Fibroblast of skin of right quadriceps (primary cell): ENCODE measurements at places on chromosomes 1 and 21.

GRCh38 chr1:241631674-241632073, 8.5 kb downstream of the CHML start:
- DNase-seq = no peak

DNA sequence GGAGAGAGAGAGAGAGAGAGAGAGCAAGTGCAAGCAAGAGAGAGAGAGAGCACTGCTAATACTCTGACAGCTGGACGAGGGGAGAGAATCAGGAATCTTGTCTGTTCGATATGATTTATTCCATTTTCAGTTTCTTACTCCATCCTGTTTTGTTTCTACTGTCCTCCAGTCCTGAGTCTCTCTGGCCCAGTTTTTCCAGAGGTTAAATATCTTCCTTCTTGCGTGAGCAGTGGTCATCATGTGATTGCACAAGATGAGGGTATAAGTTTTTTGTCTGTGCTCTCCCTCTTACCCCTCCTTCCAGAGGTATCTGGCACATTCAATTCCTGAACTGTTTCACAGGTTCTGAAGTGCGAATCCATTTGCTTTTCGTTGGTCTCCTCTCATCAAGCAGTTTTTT, 16.8 kb downstream of the UBE2U start:
- no peak for DNase-seq

DNA sequence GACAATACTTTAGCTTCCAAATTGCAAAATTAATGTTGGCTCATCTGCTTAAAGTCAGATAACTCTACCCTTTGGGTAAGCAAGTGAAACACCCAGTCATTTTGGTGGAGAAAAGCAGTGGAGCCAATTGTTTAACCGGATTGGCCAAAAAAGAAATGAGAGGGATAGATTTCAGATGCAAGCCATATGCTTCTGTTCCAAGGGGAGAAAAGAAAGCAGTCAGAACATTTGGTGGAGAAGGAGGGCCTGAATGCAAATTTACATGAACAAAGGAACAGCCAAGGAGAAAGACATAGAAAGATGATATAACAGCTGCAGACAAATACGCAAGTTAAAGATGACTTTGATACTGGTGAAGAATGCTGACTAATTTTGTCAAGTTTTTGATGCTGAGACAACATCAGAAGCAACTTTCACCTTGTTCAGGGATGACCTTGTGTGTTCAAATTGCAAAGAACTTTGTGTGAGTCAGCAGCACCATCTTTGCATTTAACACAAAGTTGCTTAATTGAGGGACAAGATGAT, 173.1 kb downstream of the TGFB2 start:
- no peak for DNase-seq

GRCh38 chr21:45522986-45523385, 19.3 kb downstream of the SLC19A1 start:
- DNase-seq = no peak

GRCh38 chr1:223224465-223224864, 81.4 kb upstream of the TLR5 start:
- DNase-seq = no peak

DNA sequence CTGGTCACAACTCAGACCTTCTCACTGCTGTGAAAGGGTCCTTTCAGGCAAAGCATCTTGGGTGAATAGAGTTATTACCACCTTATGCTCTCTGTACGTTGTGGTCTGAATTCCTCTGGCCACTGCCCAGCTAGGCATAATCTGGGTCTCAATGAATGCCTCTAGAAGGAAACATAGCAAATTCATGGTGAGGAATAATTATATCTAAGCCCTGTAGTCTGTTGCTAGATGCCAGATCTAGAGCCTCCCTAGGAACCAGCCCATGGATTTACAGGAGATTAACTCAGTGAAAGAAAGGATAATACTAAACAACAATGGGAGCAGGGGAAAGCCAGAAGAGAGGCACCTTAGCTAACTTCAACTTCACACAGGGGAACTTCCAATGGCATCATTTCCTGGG, 2.4 kb upstream of the COL11A1 start:
- peak; percentile 10 for DNase-seq

DNA sequence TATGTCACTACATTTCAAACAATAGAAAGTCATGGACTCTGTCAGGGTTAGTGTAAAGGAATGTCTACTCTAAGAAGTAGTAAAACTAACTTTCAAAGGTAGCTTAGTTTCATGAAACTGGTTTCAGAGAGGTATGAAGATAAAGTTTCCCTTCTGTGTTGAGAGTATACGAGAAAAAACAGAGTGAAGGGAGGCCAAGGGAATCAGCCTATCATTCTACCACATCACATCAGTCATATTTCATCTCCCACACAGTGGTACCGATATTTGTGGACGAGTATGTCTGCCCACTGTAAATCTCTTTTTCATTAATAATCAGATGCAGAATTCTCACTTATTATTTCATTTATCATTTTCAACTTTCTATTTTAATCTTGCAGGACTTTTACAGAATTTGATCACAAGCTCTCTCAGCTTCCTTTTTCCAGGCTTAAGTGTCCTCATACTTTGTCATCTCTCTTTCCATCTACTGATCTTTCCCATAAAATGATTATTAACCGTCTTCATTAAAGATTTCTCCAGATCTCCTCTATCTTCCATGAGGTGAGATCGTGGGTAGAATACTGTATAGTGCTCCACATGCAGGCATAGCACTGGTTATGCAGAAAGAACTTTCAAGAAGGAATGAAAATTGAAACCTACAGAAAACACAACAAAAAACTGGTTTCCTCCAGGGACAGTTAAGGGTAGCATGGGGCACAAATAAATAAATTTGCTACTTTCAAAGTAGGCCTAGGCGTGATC, 11.5 kb upstream of the IFI16 start:
- no peak for DNase-seq

DNA sequence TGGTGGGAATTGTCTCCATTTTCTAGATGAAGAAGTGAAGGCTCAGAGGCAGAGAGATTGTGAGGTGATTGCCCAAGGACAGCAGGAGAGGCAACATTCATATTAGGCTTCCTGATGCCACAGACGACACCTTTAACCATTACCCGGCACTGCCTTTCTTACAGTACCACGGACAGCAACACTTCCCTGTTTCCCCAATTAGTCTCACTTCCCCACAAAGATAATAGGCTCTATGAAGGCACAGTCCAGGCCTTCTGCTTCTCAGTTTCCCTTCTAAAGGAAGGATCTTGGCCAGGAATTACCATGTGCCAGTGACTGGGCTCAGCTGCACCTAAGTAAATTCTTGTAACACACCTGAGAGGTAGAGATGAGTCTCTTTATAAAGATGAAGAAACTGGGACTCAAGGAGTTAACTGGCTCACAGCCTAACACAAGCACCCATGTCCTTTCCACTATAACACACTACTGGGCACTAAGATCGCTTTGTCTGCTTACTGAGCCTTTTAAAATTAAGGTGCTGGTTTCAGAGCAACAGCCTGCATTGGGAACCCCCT, 9.6 kb downstream of the IGSF9 start:
- DNase-seq = no peak

GRCh38 chr21:18030248-18030647, 211.1 kb upstream of the C21orf91 start:
- DNase-seq = no peak

- DNase-seq = peak; percentile 31
Observed at GRCh38 chr1:31335007-31335406, 37.9 kb downstream of the FABP3 start.
